ENCODE measurements at places on chromosomes 11 and 22. TPM values are rescaled to one million over a fixed set of nuclear protein-coding genes. Genes with fewer than 3 reads are reported as not detected.

- no peak for DNase-seq
These were observed 29.1 kb upstream of the ANO1 start for GRCh38 chr11:70049045-70049444.

DNA sequence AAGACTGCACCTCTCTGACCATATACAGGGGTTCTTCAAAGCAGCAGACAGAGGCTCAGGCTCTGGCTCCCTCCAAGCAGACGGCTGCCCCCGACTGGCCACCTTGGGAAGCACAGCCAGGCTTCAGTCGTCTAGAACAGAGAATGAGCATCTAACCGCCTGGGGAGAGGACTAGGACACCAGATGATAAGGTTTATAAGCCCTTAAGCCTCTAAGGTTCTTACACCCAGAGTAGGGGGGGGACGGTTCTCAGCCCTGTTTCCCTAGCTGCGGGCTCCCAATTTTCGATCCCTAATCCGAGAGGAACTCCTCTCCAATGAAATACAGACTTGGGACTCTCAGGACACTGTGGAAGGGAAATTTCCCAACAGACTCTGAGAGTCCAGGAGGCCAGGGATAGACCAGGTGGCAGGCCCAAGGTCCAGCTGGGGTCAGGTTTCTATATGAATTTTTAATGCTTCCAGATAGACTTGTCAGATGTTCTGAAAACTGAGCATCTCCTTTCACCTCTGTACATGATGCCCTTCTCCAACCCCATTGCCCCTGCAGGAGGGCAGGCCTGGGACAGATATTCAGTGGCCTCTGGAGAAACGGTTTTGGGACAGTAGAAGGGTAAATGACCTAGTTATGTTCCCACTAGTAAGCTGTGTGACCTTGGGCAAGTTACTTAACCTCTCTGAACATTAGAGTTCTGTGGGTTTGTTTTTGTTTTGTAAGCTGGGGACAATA, 20.2 kb downstream of the RTN4RL2 start:
- DNase-seq: no peak

DNA sequence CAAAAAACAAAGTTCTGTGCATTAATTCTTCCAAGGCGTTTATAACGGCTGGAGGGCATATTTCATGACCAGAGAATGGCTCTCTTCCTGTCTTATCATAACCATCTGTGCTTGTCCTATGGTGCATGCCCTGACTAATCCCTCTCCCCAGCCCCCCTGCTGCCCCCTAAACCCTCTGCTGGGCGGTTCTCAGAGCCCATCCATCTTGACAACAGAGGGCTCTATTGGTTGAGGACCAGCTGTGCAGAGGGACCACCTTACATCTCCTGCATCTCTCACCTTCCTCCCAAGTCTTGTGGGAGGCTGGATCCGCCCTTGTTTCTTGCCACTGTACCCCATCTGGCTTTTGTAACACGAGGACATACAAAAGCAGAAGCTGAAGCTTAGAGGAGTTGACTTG, 282.1 kb downstream of the MIAT start:
- no peak for DNase-seq

- no peak for DNase-seq
These were observed 1.2 kb downstream of the ROM1 start for GRCh38 chr11:62614275-62614674.

- DNase-seq: no peak
These were observed 98.8 kb downstream of the PKNOX2 start for GRCh38 chr11:125263268-125263790.

GRCh38 chr11:100709233-100709957, 22.3 kb downstream of the ARHGAP42 start:
- DNase-seq: no peak

- DNase-seq: no peak
These were observed 39.7 kb downstream of the NECTIN1 start for GRCh38 chr11:119689302-119689701.

GRCh38 chr22:22798716-22799115, 88.9 kb upstream of the IGLL5 start:
- no peak for DNase-seq

The MEI1 gene
- 2.2 TPM for total RNA-seq

The APOA4 gene
- total RNA-seq: 15.0 TPM

The PITPNB gene
- total RNA-seq: 101 TPM

The DENND6B gene
- 2.2 TPM for total RNA-seq

The SHISA8 gene
- not detected for total RNA-seq

The RFPL2 gene
- not detected for total RNA-seq

The MMP7 gene
- 2.5 TPM for total RNA-seq

The NUMA1 gene
- 100 TPM for total RNA-seq
